ENCODE measurements at places on chromosomes 16 and 17. TPM values are rescaled to one million over a fixed set of nuclear protein-coding genes. Genes with fewer than 3 reads are reported as not detected.

The KRT27 gene
- polyA plus RNA-seq: 0.42 TPM

The FNDC8 gene
- polyA plus RNA-seq: not detected

The CDH5 gene
- 12.6 TPM for polyA plus RNA-seq

The MYO1C gene
- 14.6 TPM for polyA plus RNA-seq

The OR3A3 gene
- not detected for polyA plus RNA-seq

The NME1 gene
- polyA plus RNA-seq: 142 TPM

The ATP2C2 gene
- polyA plus RNA-seq: 0.09 TPM

GRCh38 chr16:53827741-53828140 is 123.8 kb downstream of the FTO start:
- peaks cover 47% of the 10 kb centered on the region for H3K36me3 ChIP-seq
- no peak for DNase-seq
- no peaks in the 10 kb centered on the region for H3K4me1 ChIP-seq

DNA sequence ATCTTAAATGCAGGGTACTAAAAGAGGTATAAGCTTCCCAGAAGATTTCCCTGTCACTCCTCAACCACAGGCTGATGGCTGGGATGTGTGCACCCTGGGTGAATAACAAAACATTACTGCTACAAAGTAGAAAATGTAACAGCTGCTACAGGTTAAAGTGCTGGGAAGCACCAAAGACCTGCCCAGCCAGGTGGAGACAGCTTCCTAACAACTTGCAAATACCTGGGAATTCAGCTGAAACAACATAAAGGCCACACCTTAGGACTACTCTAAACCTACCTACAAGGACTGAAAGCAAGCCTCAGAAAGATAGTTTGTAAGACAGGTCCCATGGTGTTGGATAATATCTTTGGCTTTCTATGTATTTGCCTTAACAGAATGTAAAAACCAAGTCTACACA is 118.5 kb downstream of the CEP112 start:
- no peak overlapping the region for H3K27ac ChIP-seq
- H3K4me1 ChIP-seq: no peaks in the 10 kb centered on the region
- no peak overlapping the region for H3K4me3 ChIP-seq
- no peaks in the 10 kb centered on the region for H3K36me3 ChIP-seq
- no peak for DNase-seq

DNA sequence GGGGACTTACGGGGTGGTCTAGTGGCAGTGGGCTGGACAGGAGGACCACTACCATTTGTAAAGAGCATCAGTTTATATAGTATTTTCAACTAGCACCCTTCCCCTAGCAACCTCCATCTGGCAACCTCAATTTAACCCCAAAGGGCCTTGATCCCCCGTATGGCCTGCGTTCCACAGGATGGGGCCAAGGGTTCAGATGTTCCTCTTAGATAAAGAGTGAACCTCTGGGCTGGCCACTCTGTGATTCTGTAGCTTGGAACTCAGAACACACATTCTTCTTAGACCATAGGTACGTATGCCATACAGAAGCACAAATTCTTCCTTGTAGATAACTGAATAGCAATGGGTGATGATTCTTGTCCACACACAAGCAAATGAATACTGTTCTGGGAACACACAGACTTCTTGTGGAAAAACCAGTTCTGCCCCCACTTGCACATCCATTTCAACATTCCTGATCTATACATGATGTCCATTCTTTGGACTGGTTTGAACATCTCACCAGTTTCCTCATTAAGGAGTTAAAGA is 1.9 kb upstream of the GGA2 start:
- no peak overlapping the region for H3K4me3 ChIP-seq
- no peak overlapping the region for H3K27ac ChIP-seq
- no peaks in the 10 kb centered on the region for H3K27me3 ChIP-seq
- no peak for DNase-seq
- no peaks in the 10 kb centered on the region for H3K36me3 ChIP-seq
- H3K4me1 ChIP-seq: peaks cover 23% of the 10 kb centered on the region

DNA sequence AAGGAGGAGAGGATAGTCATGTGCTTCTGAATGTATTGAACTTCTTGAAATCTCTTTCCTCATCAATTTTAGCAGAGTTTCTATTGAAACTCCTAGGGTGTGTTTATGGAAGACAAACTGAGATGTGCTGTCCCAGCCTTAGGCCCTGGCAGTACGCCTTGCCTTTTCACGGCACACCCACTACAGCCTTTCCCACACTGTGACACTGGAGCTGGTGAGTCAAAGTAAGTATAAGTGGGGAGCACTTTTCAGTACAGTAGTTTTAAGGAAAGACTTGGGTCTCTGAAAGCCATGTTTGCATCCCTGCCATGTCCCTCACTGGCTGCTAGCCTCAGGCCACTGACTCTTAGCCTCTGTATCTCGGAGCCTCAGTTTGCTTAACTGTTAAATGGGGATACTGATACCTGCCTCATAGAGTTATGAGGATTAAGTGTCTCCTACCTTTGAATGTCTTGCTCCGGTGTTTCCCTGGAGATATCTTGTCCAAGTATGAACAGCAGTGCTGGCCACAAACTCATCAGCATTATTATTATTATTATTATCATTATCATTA is 144.7 kb upstream of the CRHR1 start:
- peaks cover 8% of the 10 kb centered on the region for H3K4me1 ChIP-seq
- no peaks in the 10 kb centered on the region for H3K27me3 ChIP-seq
- DNase-seq: no peak
- no peak overlapping the region for H3K27ac ChIP-seq

- no peak overlapping the region for H3K4me3 ChIP-seq
- H3K36me3 ChIP-seq: no peaks in the 10 kb centered on the region
- H3K27ac ChIP-seq: no peak overlapping the region
These were observed 8.0 kb upstream of the MYH13 start for GRCh38 chr17:10380631-10381408.

Measured in spleen (tissue), 13 donors.